EL (cell line): ENCODE measurements at places on chromosomes 4 and X.

- no peak for DNase-seq
These were observed 689.8 kb downstream of the KCTD8 start for GRCh38 chr4:43758836-43759235.

DNA sequence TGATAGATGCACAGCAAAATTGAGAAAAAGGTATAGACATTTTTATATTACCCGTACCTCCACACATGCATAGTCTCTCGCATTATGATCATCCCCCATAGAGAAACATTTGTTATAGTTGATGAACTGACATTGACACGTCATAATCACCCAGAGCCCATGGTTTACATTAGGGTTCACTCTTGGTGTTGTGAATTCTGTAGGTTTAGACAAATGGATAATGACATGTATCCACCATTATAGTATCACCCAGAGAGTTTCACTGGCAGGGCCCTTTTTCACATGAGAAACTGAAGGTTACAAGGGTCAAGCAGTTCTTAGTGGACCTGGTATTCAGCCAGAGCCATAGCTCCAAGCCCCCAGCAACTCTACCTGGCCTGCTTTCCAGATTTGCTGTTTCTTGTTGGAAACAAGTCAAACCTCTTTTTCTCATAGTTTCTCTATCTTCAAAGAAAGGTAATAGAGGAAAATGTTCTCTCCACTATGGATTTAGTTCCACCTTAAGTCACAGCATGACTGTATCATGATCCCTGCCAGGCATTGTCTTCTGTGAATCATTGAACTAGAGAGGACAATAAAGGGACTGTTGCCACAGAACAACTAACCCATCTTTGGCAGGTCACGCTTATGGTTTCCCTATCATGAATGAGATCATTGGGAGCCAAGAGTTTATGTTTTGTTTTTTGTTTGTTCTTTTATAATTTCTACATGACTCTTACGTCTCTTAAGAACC is 64.0 kb downstream of the HHIP start:
- peak; percentile 60 for DNase-seq

DNA sequence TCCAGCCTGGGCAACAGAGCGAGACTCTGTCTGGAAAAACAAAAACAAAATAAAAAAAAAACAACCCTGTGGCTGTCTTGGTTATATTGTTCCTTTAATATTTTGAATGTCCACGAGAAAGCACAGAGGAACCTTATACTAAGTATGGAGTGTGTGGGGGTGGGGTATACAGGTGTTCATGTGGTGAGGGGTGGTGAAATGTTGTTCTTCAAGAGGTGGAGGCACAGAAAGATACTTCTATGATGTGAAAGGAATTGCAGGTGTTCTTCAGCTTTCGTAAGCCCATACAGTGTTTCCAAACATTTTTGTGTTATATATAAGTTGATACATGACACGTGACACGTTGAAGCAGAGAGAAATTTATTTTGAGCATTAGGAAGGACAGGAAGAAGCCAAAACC is 46.4 kb downstream of the SLC9A6 start:
- no peak for DNase-seq

DNA sequence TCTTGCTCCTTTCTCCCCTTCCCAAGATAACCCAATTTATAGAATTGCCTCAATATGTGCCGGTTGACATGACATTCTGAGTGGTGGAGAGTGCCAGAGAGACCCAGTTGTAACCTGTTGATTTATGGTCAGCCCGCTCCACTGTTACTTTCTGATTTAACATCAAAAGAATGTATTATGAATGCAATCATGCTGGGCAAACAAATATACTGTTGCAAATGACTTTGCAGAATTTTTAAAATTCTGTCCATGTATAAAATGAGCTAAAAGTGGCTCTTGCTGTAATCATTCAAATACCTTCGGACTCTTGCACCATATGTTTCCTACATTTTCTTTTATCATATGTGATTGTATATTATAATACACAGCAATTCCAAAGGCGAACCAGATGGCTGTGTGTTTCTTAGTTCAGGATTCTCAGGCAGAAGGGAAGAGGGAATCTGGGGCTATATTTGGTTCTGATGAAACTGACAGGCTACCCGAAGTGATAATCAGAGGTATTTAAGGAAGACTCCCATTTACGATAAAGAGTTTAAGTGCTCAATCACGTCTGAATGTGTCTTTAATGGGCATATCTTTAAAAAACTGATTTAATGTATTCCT is 131.7 kb downstream of the CLCN4 start:
- peak; percentile 12 for DNase-seq

- no peak for DNase-seq
These were observed 126.8 kb downstream of the IRF2 start for GRCh38 chr4:184347251-184348239.

GRCh38 chr4:917466-917865 is 14.7 kb downstream of the GAK start:
- DNase-seq = no peak

DNA sequence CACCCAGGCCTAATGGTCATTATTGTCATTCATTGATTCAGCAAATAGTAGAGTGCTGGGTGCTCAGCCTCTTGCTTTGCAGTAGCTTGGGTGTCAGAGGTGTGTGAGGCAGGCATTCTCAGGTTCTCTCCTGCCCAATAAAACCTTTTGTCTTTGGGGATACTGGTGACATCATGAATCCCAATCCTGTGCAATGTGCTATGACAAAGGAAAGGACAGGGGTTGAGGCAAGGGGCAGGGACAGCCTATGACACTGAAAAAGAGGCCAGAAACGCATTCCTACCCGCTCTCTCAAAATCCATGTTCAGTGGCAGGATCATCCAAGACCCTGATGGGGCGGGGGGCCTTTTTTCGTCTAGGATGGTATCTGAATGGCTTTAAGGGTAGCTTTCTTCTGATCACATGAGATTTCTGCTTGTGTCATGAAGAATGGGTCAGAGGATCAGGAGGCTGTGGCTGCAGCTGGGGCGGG is 1.5 kb upstream of the FAM193A start:
- DNase-seq = no peak

- peak; percentile 18 for DNase-seq
These were observed 195.7 kb upstream of the CASK start for GRCh38 chrX:42119076-42119475.

DNA sequence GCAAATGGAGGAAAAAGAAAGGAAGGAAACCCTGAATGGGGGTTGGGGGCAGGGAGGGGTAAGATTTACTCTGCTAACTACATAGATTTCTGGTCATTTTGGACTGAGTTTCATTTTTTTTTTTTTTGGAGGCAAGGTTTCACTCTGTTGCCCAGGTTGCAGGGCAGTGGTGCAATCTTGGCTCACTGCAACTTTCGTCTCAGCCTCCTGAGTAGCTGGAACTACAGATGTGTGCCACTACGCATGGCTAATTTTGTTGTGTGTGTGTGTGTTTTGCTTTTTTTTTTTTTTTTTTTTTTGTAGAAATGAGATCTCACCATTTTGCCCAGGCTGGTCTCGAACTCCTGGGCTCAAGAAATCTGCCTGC is 223.5 kb downstream of the APBB2 start:
- no peak for DNase-seq
